ENCODE measurements at places on chromosomes 3 and 15.

DNA sequence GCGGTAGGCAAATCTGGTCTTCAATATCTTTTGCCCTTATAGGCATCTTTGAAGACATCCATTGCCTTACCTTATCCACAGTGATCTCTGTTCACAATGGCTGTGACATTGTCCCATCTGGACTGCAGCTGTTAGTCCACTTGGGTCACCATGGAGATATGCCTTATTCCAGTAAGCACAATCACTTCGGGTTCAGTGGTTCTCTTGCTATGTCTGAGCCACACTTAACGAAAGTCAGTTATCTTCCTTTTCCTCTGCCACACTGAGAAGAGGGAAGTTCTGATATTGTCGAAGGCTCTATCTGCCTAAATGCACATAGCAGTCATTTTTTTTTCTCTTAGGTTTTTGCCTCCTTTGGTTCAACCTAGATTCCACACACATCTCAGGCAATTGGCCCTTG is 119.0 kb upstream of the SATB1 start:
- DNase-seq = no peak

GRCh38 chr15:22240986-22241385 is 160.7 kb downstream of the OR4M2 start:
- DNase-seq = no peak

- DNase-seq = peak; percentile 42
Measured at GRCh38 chr15:77659350-77660321, 26.9 kb upstream of the LINGO1 start.

DNA sequence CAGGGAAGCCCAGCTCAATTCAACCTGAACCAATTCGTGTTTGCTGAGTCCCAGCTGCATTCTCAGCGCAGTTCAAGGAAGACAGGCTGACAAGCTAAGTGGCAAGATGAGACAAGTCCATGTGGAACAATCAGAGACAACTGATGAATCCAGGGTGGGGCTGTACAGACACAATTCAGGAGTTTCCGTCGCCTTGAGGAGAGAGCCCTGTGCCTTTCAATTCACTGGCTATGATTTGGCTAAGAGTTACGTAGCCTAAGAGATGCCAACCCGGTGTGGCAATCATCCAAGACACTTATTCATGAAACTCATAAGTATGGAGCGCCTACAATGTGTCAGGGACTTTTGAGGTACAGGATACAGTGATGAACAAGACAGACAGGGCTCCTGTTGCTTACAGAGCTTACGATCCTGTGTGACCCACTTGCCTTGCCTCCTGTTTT is 15.5 kb upstream of the ZBED2 start:
- DNase-seq = no peak

- no peak for DNase-seq
Measured at GRCh38 chr3:29415482-29416223, 134.8 kb downstream of the RBMS3 start.

GRCh38 chr15:51075826-51076523 is 18.7 kb downstream of the TNFAIP8L3 start:
- no peak for DNase-seq

DNA sequence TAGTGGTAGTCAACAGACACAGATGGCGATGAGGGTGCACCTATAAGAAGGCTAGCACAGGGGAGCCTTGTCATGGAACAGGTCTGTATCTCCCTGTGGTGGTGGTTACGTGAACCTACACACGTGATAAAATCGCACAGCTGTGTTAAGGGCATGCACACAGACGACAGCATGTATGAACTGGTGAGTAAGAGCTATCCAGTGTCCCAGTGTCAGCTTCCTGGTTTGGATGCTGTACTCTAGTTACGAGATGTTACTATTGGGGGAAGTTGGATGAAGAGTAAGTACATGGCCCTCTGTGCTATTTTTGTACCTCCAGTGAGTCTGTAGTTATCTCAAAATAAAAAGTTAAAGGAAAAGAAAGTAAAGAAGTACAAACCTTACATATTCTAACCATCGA is 38.2 kb downstream of the MTMR10 start:
- no peak for DNase-seq

DNA sequence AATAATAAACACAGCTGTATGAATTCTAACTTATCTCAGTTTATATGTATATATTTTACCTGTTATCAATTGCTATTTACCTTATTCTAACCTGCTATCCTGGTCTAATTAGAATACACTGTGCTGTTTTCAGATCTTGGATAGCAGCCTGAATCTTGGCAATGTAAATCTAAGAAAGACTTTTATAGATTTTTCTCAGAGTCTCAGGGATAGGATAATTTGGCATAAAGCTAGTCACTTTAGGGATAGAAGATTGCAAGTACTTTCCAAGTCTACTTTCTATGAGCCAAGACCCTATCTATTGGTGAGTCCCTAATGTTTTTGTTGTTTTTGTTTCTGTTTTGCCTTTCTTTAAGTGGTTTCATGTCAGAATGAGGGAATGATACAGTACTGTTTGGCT is 695.7 kb downstream of the NAALADL2 start:
- DNase-seq = no peak

GRCh38 chr15:78763796-78764241 is 47.4 kb downstream of the ADAMTS7 start:
- DNase-seq = no peak

DNA sequence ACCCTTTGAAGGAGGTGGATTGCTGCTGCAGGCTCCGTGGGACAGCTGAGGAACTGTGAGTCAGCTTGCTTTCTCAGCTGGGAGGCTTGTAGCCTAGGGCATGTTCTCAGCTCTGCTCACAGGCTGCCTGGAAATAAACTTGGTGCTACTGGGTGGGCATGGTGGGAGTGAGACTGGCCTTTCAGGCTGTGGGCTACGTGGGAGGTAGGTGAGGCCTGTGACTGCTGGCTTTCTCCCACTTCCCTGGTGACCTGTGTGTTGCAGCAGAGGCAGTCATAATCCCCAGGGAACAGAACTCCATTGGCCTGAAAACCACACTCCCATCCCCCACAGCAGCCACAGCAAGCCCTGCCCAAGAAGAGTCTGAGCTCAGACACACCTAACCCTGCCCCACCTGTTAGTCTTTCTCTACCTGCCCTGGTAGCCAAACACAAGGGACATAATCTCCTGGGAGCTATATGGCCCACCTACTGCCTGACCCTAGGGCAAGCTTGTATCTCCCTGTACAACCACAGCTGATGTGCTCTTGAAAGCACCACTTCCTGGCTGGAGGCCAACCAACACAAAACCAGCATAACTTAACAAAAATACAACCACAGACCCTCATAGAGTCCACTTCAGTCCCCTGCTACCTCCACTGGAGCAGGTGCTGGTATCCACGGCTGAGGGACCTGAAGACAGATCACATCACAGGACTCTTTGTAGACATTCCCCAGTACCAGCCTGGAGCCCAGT is 236.5 kb downstream of the SQOR start:
- DNase-seq = no peak

- no peak for DNase-seq
Measured at GRCh38 chr3:72633534-72633933, 214.7 kb downstream of the SHQ1 start.

DNA sequence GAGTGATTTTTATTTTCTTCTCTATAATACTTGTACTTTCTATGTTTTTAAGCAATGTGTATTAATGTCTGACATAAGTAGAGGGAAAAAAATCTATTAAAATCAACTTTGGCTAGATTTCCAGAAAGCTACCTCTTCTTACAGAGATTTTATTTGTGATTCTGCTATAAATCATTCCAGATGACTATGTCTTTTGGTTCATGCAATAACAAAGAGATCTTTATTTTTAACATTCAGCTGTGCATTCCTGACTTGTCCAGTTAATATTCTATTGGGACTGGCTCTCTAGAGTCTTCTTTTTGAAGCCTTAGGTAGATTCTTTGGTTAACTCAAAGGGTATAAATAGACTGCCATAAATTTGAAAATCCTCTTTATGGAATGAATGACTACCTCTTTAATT is 74.3 kb upstream of the ARPP21 start:
- no peak for DNase-seq

DNA sequence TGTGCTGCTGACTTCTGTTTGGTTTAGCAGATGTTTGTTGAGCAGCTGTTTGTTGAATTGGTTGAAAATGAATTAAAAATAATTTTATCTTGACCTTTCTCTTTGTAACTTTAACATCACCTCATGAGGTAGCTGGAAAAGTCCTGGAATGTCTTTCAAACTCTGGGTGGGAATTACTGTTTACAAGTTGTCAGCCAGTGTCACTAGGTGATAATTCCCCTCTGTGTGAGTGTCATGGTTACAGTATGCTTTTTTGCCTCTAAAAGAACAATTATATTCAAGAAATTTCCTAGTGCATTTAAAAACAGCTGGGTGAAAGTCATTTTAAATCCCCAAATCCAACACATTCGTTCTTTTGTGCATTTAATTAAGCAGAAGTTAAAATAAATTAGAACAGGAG is 113.2 kb downstream of the PTPRG start:
- no peak for DNase-seq

DNA sequence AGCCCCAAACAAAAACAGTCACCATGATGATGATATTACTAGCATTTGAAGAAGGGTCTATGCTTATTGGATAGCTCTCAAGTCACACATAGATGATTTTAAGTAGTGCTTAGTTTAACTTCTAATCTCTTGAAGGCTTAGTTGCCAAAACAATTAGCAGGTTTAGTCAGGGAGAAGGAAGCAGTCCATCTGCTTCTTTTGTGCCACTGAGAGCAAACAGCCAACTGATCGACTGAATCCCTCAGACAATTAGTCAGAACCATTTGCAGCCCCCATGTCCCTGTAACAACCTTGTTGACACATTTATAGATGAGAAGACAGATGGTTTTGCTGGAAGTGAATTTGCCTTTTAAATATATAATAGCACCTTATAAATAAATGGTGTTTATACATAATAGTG is 585.1 kb upstream of the SUCLG2 start:
- no peak for DNase-seq
